ENCODE measurements at places on chromosomes 1 and 21. TPM values are rescaled to one million over a fixed set of nuclear protein-coding genes. Genes with fewer than 3 reads are reported as not detected.

Gene APOBEC4
- not detected for polyA plus RNA-seq

Gene MTARC1
- 19.2 TPM for polyA plus RNA-seq

Gene AGT
- polyA plus RNA-seq: 16.0 TPM

Gene OR2L2
- polyA plus RNA-seq: 0.10 TPM

Gene CASQ2
- 0.51 TPM for polyA plus RNA-seq

Gene LIPI
- 0.21 TPM for polyA plus RNA-seq

Gene OSBPL9
- 140 TPM for polyA plus RNA-seq

Gene SHISA4
- 15.5 TPM for polyA plus RNA-seq

Gene COL9A2
- polyA plus RNA-seq: 20.0 TPM

Gene ARF1
- 338 TPM for polyA plus RNA-seq

Gene ESRRG
- 46.4 TPM for polyA plus RNA-seq

Gene OR10Z1
- polyA plus RNA-seq: 0.01 TPM

Gene TADA1
- 25.9 TPM for polyA plus RNA-seq

DNA sequence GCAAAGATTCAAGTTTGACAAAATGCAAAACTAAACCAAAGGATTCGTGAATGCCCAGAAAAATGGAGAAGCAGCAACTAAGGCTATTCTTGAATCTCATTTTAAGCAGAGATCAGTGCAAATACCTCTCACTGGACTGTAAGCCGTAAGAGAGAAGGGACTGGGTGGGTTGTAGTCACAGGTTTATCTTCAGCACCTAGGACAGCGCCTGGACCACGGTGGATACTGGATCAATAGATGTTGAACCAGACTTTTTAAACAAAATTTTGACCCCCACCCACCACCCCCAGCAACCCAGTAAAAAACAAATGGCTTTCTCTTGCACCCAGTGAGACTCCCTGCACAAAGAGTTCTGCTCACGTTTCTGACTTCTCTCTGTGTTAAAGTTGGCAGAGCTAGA lies 347.1 kb downstream of the AJAP1 start:
- DNase-seq: no peak

GRCh38 chr1:228530951-228531731 lies 44.0 kb downstream of the RNF187 start:
- no peak for DNase-seq

- no peak for DNase-seq
Measured at GRCh38 chr1:10283318-10283984, 73.1 kb downstream of the KIF1B start.

DNA sequence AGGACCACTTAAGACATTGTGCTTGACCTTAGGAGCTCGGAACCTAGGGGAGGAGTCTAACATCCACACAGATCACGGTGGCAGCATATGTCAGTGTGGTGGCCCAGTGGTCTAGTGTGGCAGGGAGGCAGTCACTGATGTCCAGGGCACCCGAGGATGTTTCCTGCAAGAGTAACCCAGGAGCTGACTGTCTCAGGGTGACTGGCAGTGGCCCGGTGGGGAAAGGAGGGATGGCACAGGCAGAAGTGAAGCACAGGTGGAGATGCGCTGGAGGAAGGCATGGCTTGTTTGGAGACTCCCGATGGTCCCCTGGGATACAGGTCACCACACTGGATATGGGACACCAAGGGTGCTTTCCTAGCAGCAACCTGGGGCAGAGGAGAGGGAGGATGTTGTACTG lies 16.3 kb downstream of the CHIT1 start:
- no peak for DNase-seq

GRCh38 chr21:45504516-45505415 lies 37.5 kb downstream of the SLC19A1 start:
- DNase-seq: no peak

GRCh38 chr1:60664086-60664625 lies 418.2 kb upstream of the NFIA start:
- DNase-seq: no peak

DNA sequence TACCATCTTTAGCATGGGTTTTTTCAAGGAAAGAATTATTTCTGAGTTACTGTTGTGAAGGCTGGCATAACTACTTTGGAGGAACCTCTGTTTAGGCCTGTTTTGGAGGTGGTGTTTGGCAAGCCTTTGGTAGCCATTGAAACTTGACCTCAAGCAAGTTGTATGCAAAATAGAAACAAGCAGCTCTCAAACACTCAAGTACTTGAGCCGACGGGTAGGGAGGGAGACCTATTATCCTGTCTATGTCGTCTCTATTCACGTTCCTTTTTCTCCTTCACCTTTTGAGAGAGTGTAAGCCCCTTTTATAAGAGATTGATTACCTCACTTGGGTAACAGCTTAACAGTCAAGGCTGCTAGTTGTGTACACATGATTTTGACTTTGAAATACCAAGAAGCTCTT lies 878.3 kb upstream of the CXADR start:
- no peak for DNase-seq

DNA sequence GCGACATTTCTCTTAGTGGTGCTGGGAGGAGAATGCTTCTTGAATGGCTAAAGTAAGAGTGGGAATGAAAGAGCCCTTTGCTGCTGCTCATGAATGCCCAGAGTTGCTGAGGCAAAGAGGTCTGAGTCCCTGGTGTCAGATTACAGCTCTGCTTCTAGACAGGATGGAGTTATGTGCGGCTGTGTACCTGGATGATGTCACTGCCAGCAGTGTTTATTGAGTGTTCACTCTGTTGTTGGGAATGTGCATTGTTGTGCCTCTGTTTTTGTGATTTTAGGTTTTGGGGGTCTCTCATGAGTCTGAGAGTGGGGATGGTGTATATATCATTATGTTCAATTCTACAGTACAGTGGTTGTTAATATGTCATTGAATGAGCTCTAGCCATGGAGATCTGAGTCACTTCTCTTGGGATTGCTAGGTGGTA lies 2.7 kb downstream of the CDC14A start:
- no peak for DNase-seq

- no peak for DNase-seq
Measured at GRCh38 chr1:64856553-64856952, 109.8 kb downstream of the JAK1 start.

DNA sequence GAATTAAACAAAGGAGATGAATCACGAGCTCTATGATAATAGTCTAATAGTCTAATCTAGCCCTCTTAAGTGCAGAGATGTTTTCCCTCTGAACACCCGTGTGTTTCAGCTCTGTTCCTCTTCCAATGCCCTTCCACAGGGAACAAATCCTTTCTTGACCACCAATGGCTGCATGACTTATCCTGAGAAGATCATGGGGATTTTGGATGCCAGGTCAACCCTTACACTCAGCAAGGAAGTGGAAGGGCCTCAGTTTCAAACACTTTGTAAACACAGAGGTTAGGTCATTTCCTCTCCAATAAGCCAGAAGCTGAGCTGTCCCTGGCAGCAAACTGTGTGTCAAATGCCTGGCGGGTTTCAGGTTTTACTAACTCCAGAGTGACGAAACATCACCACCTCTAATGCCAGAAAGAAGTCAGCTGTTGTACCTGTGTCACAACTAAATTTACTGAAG lies 200.0 kb downstream of the GABPA start:
- no peak for DNase-seq

GRCh38 chr1:237199026-237199425 lies 157.0 kb downstream of the RYR2 start:
- DNase-seq: no peak

- DNase-seq: no peak
Measured at GRCh38 chr21:42513151-42513984, at the start of gene SLC37A1. Gene SLC37A1, plus strand, starts transcription at chr21:42513852. Its CDS starts 4,603 bp downstream, at chr21:42518455.

DNA sequence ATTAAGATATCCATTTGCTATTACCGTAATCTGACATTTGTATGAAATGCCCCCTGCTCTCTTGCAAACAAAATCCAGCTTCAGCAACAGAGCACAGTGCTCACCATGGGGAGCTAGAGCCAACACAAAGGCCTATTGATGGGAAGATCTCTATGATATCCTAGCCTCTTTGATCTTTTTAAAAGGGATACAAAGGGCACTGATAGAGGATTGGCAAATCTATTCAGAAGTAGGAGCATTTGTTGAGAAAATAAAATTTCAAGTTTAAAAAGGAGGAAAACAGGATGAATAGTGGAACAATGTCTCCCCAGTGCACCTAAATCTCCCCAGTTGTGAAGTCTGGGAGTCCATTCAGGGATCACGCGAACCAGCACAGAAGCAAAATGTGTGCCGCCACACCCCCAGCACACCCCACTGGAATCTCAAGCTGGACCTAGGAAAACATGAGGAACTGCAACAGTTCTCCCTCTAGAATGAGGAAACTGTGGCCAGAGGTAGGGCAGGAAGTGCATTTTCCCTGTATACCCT lies 32.2 kb downstream of the MRAP start:
- DNase-seq: no peak

- no peak for DNase-seq
Measured at GRCh38 chr21:40208948-40209345, 341.7 kb downstream of the PCP4 start.

- DNase-seq: no peak
Measured at GRCh38 chr1:57655161-57655560, 231.3 kb upstream of the DAB1 start.

DNA sequence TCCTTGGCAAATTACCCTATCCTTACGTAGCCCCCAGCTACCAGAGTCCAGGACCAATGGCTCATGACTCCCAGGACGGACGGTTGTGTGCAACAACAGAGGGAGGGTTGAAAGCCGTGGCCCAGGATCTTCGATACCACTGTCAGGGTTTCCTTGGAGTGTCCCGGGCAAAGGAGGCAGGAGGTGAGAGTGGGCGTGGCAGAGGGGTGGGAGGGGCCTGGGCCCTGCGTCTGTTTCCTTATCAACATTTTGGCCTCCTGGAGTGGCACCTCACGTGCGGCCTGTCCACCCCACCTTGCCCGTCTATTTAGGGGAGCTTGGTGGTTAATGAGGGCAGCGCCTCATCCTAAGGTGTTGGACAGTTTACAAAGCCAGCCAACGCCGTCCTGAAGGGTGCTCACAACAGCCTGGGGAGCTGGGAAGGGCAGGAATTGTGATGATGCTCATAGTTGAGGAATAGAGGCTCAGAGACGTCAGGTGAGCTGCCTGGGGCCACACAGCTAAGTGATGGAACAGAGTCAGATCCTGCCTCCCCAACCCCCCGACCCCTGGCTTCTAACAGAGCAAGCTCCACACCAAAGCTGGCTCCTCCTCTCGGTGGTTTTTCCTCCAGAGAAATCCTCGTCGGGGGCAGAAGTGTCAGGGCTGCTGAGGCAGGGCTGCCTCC lies 17.4 kb upstream of the ARHGEF10L start:
- no peak for DNase-seq

DNA sequence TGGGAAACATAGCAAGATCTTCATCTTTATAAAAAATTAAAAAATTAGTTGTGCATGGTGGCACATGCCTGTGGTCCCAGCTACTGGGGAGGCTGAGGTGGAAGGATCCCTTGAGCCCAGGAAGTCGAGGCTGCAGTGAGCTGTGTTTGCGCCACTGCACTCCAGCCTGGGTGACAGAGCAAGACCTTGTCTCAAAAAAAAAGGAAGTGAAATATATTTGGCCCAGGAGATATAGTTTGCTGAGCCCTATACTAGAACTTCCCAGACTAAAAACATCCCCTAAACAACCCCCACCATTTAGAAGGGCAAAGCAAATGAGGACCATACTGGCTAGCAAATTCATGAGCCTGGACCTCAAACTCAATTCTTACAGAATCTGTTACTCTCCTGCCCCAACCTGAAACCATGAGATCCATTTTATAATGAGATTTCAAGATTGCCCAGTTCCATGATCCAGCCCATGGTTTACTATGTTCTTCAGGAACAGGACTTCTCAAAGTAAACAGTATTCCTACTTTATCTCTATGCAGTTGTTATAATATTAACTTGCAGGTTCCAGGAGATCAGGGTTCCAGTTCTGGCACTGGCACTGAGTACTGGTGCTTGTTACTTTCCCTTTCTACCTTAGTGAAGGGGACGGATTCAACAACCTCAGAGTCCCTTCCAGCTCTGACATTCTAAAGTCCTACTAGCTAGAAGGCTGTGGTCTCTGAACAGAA lies 48.9 kb upstream of the TADA1 start:
- no peak for DNase-seq

DNA sequence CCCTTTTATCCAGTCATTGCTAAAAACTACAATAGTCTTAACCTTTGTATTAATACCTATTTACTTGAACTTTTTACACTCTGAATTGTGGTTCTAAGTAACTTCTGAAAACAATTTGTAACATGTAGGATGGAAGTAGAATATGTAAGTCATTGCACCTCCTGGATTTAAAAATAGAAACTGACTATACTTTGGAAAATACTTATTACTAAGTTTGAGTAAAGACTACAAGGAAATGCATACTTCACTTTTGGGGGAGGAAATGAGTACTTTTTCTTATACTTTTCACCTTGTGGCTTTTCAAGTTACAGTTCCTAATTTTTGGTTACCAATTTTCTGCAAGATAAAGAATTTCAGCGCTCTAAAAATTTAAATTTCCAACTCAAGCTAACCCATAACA lies 8.7 kb downstream of the RGS18 start:
- no peak for DNase-seq

- no peak for DNase-seq
Measured at GRCh38 chr1:25505656-25506385, 37.6 kb upstream of the LDLRAP1 start.

DNA sequence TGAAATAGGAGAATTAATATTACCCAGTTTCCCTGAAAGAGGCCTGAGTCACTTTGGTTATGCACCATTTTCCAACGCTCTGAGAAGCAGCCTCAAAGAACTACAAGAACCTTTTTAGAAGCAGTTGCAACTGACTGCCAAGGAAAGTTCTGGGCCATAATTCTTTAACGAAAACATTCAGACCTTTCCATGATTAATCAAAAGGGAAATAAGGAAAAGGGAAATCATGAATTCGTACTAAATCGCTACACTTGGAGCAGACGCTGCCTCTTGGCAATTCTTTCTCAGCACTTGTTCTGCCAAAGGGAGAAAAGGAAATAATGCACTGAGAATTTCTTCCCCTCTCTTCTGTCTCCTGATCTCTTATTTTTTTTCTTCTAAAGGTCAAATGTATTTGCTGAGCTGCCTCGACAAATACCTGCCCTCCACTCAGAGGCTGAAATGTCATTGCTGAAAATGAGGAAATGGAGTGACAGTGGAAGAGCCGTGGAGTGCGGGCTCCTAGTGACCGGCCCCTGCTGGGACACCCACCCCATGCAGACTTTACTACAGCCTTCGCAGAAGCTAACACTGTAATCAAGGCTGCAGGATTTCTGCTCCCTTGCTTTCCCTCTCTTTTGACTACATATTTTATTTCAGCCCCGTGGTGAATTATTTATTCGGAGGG lies 67.9 kb upstream of the GALNT2 start:
- no peak for DNase-seq

- no peak for DNase-seq
Measured at GRCh38 chr1:41773842-41774241, 144.9 kb downstream of the HIVEP3 start.

DNA sequence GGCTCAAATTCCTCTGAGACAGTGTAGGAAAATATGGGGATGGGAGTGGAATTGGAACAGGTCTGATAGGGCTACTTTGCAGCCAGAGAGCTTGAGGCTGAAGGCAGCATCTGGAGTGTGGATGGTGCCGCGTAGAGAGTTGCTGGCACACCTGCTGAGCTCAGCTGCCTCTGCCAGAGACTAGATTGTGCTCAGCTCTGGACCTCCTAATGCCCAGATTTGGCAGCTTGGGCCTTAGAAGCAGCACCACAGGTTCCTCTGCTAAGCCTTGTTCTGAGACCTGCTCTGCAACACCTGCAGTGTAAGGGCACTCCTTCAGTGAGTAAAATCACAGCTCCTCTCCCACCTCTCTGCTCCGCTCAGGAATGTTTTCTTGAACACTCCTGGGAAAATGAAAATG lies 23.3 kb downstream of the ACOT11 start:
- DNase-seq: no peak

Measured in right renal cortex interstitium (tissue), 3 donors.